ENCODE measurements at places on chromosomes 13 and 19.

DNA sequence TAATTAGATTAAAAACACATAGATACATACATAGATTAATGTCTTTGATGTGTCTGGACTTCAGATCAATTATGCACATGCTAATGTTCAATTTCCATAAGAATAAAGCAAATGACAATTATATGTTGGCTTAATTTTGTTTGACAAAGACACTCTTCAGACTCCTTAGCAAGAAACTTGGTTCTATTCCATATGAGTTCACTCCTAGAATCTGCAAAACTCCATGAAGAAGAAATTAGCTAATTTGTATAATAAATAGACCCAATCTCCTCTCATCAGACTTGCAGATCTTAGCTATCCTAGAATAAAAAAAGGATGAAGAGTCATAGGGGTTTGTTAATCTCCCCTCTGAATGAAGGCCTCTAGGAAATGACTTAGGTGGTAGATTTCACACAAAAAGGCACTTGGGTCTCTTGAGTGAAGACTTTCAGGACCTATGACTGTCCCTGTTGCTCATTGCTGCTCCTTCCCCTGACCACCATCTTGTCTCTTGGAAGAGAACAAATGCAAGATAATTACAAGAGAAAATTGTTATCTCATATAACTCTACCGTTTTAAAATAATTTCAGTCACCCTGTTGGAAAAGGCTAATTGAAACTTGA, 302.2 kb downstream of the EFNB2 start:
- no peak for DNase-seq

- no peak for DNase-seq
Measured at GRCh38 chr13:53501387-53501786, 472.8 kb downstream of the OLFM4 start.

DNA sequence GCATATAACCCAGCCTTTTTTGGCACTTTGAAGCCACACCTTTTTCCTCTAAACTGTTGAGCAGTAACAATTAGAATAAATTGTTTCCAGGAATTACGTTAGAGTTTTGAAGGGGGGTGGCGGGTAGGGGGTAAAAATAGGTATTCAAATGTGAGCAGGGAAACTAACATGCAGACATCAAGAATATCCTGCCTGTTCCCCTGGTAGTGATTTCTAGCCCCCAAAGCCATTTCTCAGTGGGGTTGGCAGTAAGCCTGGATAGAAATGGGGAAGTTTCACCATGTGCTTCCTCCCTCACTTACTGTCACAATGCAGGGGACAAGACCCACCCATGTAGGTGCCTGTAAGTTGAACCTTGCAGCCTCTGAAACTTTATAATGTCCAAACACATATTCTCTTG, 3.8 kb downstream of the DOCK9 start:
- DNase-seq: no peak

DNA sequence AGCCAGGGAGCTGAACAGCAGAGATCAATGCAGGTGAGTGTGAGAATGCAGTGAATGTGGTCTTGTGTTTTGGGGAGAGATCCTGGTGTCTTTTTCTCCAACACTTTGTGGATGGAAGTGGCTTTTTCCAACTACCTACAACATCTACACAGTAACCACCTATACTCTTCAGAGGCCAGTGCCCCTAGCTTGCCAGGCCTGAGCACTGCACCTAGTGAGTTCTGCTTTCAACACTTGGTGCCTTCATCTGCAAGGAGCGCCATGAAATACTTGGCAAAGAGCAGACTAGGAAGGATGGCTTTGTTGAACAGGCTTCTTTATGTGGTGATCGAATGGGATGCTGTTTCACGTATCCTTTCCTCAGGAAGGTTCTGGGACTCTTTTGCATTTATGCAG, 21.3 kb upstream of the HMGB1 start:
- no peak for DNase-seq

- DNase-seq: no peak
Measured at GRCh38 chr19:48745208-48745995, 1.3 kb downstream of the IZUMO1 start.

DNA sequence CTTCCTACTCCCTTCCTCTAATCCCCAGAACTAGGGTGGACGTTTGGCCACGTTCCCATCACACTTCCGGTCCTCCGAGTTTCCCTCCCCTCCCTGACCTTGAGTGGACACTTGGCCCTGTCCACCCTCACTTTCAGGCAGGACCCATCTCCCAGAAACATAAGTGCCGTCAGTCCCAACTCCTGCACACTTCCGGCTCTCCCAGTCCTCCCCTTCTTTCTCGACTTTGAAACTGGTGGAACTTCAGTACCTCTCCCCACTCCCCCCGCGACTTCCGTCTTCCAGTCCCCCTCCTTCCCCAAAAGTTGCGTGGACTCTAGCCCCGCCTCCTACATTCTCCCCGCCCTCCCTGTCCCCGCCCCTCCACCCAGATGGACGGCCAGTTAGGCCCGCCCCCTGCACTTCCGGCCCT, 278 bp upstream of the ZNF274 start:
- DNase-seq: no peak

DNA sequence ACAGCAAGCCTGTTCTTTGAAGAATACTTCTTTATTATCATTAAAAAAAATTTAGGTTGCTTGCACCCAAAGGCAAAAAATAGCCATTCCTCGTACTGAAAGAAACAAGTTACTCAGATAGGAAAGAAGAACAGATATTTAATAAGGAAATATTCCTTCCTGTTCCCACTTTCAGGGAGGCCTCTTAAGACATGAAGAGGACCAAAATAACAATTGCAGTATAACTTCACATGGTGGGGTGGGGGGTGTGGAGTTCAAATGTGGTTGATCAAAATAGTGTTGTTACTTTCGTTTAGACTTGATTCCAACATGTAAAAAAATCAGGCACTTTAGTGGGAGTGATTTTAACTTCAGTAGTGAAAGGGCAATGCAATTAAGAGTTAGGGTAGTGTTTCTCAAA, 3.6 kb downstream of the RGCC start:
- no peak for DNase-seq

DNA sequence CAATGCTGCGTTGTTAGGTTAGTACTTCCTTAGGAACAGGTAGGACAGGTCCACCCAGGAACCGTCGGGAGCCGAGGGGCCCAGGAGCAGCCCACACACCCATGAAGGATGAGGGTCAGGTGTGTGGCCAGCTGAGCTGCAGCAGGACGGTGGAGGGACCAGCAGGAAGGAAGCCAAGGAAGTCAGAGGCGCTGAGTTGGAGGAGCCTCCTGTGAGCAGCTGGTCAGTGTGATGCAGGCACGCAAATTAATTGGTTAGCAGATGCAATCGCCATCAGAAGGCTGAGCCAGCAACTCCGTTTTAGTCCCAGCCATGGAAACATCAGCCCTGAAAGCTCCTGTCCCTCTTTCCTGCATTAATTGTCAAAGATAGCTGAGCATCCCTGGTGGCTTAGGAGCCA, 114.9 kb upstream of the SOX1 start:
- DNase-seq: no peak

DNA sequence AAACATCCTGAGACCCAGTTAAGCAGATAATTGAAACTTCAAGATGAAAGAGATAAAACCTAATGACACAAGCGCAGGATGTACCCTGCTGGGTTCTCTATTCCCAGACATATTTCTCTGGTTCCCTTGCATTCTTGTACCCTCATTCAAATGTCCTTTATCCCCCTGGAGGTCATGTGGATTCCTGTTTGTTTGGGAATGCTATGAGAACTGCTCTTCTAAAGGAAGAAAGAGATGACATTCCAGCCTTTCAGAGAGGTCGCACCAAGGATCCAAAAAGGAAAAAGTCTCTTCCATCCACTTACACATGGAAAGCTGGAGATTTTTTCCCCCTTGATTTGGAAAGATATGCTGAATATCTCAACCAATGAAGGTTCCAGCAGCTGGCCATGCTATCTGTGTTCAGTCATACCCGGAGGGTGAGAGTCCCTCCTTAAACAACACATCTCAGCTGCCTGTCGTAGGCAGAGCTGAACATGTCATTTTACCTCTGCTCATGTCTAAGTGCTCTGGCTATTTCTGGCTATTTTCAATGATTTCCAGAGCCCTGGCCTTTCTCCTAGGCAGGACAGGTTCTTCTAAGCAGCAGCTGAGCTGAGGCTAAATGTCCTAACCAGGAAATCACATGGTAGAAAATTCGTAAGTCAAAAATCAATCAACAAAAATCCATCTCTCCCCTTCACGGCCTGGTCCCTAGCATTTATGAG, 52.5 kb downstream of the C13orf42 start:
- no peak for DNase-seq

DNA sequence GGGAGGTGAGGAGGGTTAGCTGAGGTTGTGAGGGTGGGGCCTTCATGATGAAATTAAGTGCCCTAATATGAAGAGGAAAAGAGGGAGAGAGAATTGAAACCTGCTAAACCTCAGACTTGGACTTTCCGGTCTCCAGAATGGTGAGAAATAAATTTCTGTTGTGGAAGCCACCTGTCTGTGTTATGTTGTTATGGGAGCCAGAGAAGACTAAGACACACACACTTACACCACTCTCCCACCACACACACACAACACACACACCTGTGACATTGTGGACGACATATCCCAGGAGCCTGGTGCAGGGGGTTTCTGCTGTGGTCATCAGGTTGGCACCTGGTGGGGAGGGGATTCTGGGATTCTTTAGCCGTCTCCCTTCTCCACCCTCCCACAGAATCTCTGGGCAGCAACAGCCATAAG, 14.0 kb downstream of the KLK4 start:
- no peak for DNase-seq

- peak; percentile 3 for DNase-seq
Measured at GRCh38 chr13:89695343-89696257, 1651.9 kb upstream of the MIR17HG start.

All from stimulated activated CD4-positive, alpha-beta T cell treated with anti-CD3 and anti-CD28 coated beads, Interleukin-12 subunit alpha, Interleukin-12 subunit beta, amount 100 ng/mL, for 24 hours (primary cell).